GM23248 (cell line): ENCODE measurements at places on chromosomes 6 and 20.

GRCh38 chr6:14083751-14084150 lies 33.8 kb upstream of the CD83 start:
- no peak for DNase-seq
- H3K27ac ChIP-seq, result no peak overlapping the region
- 0 out of 2 replicates have a peak, but pooled peaks cover 16% of the 10 kb centered on the region for H3K27me3 ChIP-seq
- H3K36me3 ChIP-seq, result no peaks in the 10 kb centered on the region

DNA sequence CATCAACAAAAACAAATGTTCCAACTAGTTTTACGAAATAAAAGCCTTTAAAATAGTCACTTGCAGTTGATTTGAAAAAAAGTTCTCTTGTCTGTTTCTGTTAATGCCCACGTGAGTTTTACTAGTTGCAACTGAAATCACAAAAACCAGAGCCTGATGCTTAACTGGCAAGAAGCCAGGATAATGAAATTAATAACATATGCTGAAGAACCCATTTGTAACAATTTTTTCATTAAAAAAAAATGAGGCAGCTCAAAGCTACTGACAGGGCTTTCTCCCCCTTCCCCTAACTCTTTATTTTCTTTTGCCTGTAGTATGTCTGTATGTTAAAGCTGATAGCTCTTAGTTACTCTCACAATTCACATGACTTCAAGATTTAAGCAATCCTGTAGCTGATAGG lies 132.7 kb upstream of the EYA4 start:
- no peak overlapping the region for H3K4me3 ChIP-seq
- peak; percentile 9 for DNase-seq
- H3K27me3 ChIP-seq, result no peaks in the 10 kb centered on the region
- H3K27ac ChIP-seq, result no peak overlapping the region
- no peaks in the 10 kb centered on the region for H3K36me3 ChIP-seq

- H3K36me3 ChIP-seq, result no peaks in the 10 kb centered on the region
- peaks cover 47% of the 10 kb centered on the region for H3K27me3 ChIP-seq
- H3K4me3 ChIP-seq, result peak within 1 kb of the TSS; percentile 55
- peak; percentile 46 for DNase-seq
- H3K27ac ChIP-seq, result no peak within 1 kb of the TSS
Observed at GRCh38 chr6:44342489-44342888, at the start of gene SPATS1. Gene SPATS1, plus strand, starts transcription at chr6:44342650. Its CDS starts 446 bp downstream, at chr6:44343096.

DNA sequence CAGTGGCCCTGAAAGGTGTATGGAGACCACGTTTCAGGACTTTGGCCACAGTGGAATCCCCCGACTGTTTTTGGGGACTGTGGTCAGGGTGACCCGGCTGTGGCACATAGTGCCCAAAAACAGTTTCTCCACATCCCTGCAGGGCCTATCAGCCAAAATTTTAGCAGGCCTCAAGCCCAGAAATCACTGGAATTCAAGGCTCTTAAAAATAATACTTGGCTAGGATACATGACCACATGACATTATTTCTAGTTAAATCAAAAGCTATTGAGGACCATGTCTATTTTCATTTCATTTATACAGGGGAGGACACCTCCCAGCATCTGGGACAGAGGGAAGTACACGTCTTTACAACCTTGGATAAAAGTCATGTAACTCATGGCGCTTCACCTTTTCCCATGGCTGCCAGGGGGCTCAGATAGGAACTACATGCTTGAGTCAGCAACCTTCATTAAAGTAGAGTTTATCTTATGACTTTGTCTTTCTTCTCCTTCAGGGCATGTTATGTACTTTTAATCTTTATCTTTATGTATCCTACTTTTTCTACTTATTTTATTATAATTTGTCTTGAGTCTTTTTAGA lies 70.8 kb upstream of the CD93 start:
- no peak overlapping the region for H3K4me3 ChIP-seq
- no peaks in the 10 kb centered on the region for H3K27me3 ChIP-seq
- DNase-seq, result peak; percentile 25

DNA sequence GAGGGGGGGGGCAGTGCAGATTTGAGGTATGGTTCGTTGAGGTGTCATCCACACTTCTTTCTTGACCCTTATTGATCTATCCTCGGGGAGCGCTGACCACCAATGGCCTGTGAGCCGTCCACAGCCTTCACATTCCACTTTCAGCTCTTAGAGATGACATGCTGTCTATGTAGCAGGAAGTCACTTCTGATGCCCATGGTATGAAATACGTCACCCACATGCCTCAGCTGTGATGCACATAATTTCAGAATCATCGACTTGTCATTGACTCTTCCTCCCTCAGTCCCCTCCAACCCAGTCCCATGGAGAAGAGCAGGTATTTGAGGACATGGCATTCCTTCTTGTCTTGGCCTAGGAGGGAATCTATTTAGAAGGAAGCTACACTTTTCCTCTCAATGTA lies 4.7 kb upstream of the ADGRF5 start:
- H3K36me3 ChIP-seq, result no peaks in the 10 kb centered on the region
- no peaks in the 10 kb centered on the region for H3K27me3 ChIP-seq
- DNase-seq, result peak; percentile 45

DNA sequence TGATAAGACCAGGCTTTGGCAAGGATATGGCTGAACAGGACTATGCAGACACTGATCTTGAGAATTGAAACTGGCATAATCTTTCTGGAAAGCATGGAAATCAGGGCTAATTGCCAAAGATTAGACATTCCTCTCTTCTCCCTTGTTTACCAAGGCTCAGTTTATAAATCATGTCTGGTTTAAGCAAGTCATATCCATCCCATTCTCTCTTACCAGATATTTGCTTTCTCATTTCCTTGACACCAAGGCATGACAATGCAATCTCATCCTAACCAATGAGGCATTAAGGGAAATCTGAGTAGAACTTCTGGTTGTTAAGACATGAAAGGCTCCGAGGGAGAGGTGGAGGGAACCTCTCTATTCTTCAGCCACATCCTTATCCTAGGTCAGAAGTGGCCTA lies 110.3 kb upstream of the CEP85L start:
- DNase-seq, result no peak
- no peak overlapping the region for H3K27ac ChIP-seq
- H3K4me3 ChIP-seq, result no peak overlapping the region
- H3K27me3 ChIP-seq, result no peaks in the 10 kb centered on the region

DNA sequence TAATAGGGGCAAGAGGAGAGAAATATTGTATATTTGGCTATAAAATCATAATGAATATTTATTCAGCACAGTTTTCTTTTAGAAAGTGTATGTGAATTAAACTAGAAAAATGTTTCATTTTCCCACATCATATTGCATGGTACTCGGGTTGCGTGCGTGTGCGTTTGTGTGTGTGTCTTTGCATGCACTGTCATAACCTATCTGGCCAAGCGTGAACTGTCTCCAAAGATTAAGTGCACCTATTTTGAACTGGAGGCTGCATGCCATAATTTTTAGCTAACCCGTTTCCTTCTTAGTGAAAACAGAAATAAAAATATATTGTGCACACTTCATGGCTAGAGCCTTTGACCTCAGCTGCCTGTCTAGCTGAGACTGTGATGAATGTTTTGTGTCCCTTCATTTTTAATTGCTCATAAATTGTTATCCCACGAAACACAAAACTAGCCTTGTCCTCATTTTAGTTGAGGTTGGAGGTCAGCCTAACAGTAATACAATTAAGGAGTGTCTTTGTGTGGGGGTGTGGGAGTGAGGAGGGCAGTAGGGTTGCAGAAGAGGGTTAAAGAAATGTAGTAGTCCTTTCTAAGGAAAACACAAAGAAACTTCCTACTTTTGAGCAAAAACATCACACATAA lies 336.1 kb upstream of the POU3F2 start:
- H3K27ac ChIP-seq, result no peak overlapping the region
- no peak for DNase-seq
- no peak overlapping the region for H3K4me3 ChIP-seq
- H3K36me3 ChIP-seq, result no peaks in the 10 kb centered on the region
- no peaks in the 10 kb centered on the region for H3K4me1 ChIP-seq

- no peaks in the 10 kb centered on the region for H3K36me3 ChIP-seq
- H3K27me3 ChIP-seq, result no peaks in the 10 kb centered on the region
- no peak overlapping the region for H3K27ac ChIP-seq
- H3K4me1 ChIP-seq, result peaks cover 10% of the 10 kb centered on the region
Observed at GRCh38 chr6:44966449-44967092, 361.6 kb upstream of the RUNX2 start.

GRCh38 chr6:36464233-36464632 lies 21.4 kb downstream of the KCTD20 start:
- 0 out of 2 replicates have a peak, but pooled peaks cover 3% of the 10 kb centered on the region for H3K36me3 ChIP-seq
- no peaks in the 10 kb centered on the region for H3K27me3 ChIP-seq
- H3K4me1 ChIP-seq, result peaks cover 13% of the 10 kb centered on the region
- peak overlapping the region; percentile 33; the same call in 1 of the 2 replicates for H3K27ac ChIP-seq
- no peak overlapping the region for H3K4me3 ChIP-seq

GRCh38 chr6:30062471-30063178 lies 1.6 kb downstream of the POLR1H start:
- no peaks in the 10 kb centered on the region for H3K27me3 ChIP-seq
- peaks cover 10% of the 10 kb centered on the region for H3K36me3 ChIP-seq
- H3K27ac ChIP-seq, result peak overlapping the region; percentile 94; the same call in 1 of the 2 replicates

DNA sequence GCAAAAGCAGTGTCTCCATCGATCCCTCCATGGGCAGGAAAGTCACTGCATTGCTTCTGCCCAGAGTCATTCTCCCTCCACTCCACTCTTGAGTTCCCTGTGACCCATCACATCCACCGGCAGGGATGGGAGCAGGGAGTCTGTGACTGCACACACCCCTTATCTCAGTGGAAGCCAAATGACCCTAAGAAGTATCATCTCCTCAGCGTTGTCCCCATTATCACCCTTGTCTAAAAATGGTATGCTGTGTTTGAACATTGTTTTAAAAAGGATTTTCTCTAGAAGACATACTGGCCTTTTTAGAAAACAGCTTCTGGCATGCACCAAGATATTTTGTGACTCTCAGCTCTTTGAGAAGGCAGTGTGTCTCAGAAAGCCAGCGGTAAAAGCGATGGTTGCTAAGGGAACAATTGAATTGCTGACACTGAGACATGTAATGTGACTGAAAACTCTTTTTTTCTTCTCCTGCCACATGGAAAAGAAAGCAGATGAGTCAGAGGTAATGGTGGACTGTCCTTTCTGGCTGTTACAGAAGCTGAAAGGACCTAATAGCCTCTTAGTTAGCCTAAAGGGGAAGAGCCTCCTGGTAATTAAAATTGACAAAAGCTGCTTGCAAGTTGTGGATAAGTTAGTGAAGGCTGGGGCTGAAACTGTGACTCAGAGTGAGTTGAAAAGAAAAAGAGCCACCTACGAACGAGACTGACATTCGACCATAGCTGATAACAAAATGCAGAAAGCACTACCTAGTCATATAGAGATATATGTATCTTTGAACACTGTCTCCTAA lies 120.5 kb downstream of the MAP3K7 start:
- no peaks in the 10 kb centered on the region for H3K36me3 ChIP-seq
- H3K27me3 ChIP-seq, result no peaks in the 10 kb centered on the region; the same call in 1 of the 2 replicates
- H3K4me1 ChIP-seq, result peaks cover 3% of the 10 kb centered on the region; the same call in 1 of the 2 replicates
- no peak overlapping the region for H3K27ac ChIP-seq
- DNase-seq, result peak; percentile 40
- H3K4me3 ChIP-seq, result no peak overlapping the region

- H3K4me1 ChIP-seq, result peaks cover 27% of the 10 kb centered on the region
- H3K27me3 ChIP-seq, result no peaks in the 10 kb centered on the region
- H3K27ac ChIP-seq, result no peak overlapping the region
- no peaks in the 10 kb centered on the region for H3K36me3 ChIP-seq
Observed at GRCh38 chr6:18415671-18416340, 28.7 kb downstream of the RNF144B start.

DNA sequence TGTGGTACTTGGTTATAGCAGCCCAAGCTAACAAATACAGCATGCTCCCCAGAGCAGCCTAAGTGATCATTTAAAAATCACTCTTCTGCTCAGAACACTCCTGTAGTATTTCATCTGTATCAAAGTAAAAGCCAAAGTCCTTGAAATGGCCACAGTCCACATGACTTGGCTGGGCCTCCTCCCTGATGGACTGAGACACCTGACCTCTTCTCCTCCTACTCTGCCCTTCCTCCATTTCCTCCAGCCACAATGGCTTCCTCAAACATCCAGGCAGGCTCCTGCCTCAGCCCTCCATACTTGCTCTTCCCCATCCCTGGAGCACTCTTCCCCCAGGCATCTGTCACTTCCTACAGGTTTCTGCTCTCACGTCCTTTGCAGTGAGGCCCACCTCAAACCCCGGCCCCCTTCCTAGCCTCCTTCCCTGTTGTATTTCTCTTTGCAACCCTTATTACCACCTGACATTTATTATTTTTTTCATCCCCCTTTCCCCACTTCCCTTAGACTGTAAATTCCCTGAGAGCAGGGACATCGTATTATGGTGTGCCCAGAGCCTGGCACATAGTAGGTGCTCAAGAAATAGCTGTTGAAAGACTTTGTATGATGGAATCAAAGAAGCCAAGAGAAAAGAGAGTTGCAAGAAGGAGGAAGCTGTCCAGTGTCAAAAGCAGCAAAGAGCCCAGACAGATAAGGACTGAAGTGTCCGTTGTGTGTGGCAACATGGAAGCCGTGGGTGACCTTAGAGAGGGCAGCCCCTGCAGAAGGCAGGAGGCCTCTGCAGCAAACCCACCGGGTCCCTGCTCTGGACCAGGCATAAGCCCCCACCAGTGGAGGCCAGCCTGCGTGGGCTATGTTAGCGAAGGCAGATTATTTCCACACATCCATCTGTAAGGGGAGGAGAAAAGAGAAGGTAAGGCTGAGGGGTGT lies 87.5 kb downstream of the TRERF1 start:
- no peaks in the 10 kb centered on the region for H3K27me3 ChIP-seq
- H3K4me1 ChIP-seq, result no peaks in the 10 kb centered on the region
- H3K36me3 ChIP-seq, result no peaks in the 10 kb centered on the region
- no peak for DNase-seq

GRCh38 chr20:41592516-41593216 lies 25.5 kb downstream of the CHD6 start:
- peak; percentile 5 for DNase-seq
- H3K27me3 ChIP-seq, result no peaks in the 10 kb centered on the region
- H3K27ac ChIP-seq, result no peak overlapping the region
- peaks cover 8% of the 10 kb centered on the region for H3K4me1 ChIP-seq
- H3K36me3 ChIP-seq, result no peaks in the 10 kb centered on the region

DNA sequence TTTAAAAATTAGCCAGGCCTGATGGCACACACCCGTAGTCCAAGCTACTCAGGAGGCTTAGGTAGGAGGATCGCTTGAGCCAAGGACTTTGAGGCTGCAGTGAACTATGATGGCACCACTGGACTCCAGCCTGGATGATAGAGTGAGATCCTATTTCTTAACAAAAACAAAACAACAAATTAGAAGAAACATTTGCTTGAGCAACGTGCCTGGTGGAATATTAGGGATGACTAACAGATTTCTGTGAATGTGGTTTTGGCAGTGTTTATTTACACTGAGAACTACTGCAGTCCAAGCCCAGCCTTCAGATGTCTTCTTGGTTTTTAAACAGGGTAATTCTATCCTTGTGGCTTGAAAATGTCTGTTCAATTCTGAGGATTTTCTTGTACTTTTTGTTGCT lies 9.2 kb downstream of the PPP1R3G start:
- no peaks in the 10 kb centered on the region for H3K36me3 ChIP-seq
- H3K27ac ChIP-seq, result peak overlapping the region; percentile 26; the same call in 1 of the 2 replicates
- peak; percentile 94 for DNase-seq
- H3K27me3 ChIP-seq, result peaks cover 4% of the 10 kb centered on the region
- peaks cover 10% of the 10 kb centered on the region for H3K4me1 ChIP-seq

GRCh38 chr6:97775012-97775411 lies 492.0 kb upstream of the MMS22L start:
- H3K4me1 ChIP-seq, result no peaks in the 10 kb centered on the region
- H3K27me3 ChIP-seq, result no peaks in the 10 kb centered on the region
- DNase-seq, result no peak
